ENCODE measurements at places on chromosomes 16 and 17.

DNA sequence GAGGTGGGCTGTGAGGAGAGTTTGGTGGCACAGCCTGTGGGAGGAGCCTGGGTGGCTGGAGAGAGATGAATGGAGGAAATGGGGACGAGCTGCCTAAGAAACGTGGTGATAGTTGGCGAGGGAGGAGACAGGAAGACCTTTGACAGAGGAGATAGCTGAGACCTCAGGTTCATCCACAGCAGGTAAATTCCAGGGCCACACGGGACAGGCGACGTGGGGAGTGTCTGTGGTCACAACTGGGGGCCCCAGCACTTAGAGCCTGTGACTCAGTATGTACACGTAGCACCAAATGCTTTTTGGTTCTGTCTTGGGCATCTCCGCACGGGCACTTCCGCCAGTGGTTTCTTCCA, 7.7 kb downstream of the MINK1 start:
- DNase-seq = no peak

GRCh38 chr17:42586514-42587230, 9.1 kb upstream of the PSMC3IP start:
- no peak for DNase-seq

- DNase-seq = no peak
Observed at GRCh38 chr16:13529193-13529982, 390.6 kb upstream of the ERCC4 start.

- no peak for DNase-seq
Observed at GRCh38 chr17:80034791-80035686, 633 bp downstream of the TBC1D16 start.

GRCh38 chr17:11334493-11334892, 93.5 kb downstream of the SHISA6 start:
- no peak for DNase-seq

DNA sequence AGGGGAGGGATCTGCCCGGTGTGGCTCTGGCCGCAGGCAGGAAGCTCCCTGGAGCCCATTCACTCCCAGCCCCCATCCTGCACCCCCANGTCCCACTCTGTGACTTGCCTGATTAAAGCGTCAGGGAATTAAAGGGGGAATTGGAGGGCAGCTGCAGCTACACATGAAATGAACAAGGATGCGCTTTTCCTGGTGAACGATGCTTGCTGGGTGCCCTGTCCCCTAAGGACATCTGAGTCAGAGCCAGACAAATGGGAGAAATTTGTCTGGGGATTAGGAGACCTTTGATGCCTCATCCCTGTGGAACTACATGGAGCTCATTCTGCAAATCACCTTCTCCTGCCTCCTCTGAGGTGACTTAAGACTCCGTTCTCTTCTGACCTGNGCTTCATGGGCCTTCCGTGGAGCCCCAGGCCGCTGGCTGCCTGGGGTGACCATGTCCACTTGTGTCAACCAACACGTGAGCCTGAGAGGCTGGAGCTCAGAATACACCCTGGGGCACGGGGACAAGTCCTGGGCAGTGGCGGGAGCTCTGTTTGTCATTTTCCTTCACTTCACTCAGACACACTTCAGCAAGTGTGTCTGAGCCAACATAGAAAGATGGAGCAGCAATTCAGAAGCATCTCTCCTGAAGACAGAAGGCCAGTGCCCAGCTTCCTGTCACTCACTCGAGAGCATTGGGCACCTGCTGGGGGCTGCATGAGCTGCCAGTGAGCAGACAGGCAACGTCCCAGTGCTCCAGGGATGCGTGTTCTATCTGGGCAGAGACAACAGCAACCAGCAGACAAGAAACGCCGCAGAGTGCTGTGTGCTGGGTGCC, 54.1 kb downstream of the METRNL start:
- no peak for DNase-seq

- no peak for DNase-seq
Observed at GRCh38 chr16:69620573-69620972, 54.8 kb downstream of the NFAT5 start.

GRCh38 chr17:62380253-62380652, at the start of gene EFCAB3:
TSS of gene EFCAB3 (plus strand) at chr17:62380553. CDS start at chr17:62382980, 2,427 bp downstream.
- no peak for DNase-seq

DNA sequence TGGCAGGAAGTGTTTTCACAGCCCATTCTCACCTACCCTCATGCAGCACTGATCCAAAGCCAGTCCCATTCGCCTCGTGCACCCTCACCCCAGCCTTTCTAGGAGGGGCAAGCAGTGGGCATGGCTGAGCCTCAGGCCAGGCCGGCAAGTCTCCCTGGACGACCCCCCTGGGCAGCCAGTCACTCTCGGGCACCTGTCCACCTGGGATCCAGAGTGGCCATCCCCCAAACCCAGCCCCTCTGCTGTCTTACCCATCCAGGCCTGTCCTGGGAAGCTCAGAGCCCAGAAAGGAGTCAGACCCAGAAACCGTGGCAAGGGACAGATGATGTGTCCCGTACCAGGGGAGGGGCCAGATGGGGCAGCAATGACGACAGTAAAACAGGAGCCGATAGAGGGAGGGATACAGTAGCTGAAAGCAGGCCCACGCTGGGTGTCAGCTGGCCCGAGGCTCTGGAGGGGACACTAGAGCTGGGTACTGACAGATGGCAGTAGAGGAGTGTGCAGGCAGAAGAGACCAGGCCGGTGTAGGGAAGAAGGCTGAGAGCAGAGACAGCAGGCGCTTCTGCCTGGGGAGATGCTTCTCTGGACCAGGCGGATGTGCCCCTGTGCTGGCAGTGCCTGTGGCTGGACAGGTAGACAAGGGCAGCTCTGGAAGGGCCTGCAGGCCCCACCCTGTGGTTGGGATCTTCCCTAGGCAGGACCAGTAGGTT, 5.8 kb downstream of the CMTM3 start:
- DNase-seq = no peak

GRCh38 chr16:66605979-66606751, 1.7 kb downstream of the CMTM3 start:
- no peak for DNase-seq

- no peak for DNase-seq
Observed at GRCh38 chr17:21061971-21062526, 19.2 kb upstream of the USP22 start.

GRCh38 chr17:70622368-70623260, 453.3 kb downstream of the KCNJ2 start:
- DNase-seq = no peak

- DNase-seq = no peak
Observed at GRCh38 chr17:47918006-47918405, 22.0 kb downstream of the SP2 start.

DNA sequence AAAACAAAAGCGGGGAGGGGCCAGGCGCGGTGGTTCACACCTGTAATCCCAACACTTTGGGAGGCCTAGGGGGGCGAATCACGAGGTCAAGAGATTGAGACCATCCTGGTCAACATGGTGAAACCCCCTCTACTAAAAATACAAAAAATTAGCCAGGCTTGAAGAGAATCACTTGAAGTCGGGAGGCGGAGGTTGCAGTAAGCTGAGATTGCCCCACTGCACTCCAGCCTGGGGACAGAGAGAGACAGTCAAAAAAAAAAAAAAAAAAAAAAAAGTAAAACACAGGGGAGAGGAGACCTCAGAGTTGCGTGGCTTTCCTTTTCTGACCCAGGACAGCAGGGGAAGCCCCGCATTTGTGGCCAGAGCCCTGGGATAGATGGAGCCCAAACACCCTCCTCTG, 19.9 kb downstream of the ACTG1 start:
- no peak for DNase-seq

DNA sequence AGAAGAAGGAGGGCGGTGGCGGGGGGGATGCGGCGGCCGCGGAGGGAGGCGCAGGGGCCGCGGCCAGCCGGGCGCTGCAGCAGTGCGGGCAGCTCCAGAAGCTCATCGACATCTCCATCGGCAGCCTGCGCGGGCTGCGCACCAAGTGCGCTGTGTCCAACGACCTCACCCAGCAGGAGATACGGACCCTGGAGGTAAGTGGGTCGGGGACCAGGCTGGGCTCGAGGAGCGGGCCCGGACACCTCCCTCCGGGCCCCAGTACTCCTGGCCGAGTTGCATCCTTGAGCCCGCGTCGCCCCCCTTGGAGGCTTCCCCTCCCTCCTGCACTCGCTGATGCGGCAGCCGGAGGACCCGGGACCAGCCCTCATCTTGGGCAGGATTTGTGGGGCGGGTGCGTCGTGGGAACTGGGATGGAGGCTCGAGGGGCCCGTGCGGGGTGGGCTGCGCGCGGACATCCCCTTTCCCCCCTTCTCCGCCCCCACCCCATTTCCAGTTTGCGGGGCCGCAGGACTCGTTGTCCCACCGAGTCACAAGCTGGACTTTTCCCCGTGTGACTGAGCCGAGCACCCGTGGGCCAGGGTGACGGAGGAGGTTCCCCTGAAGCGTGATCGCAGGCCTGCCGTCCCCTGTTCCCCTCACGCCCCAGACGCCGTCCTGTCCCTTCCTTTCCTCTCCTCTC, 572 bp downstream of the KSR1 start:
- no peak for DNase-seq

- no peak for DNase-seq
Observed at GRCh38 chr17:31856750-31857149, 2.3 kb downstream of the COPRS start.

- DNase-seq = no peak
Observed at GRCh38 chr16:66231452-66232160, 134.9 kb upstream of the CDH5 start.

- no peak for DNase-seq
Observed at GRCh38 chr17:59512844-59513385, 52.5 kb upstream of the DHX40 start.

DNA sequence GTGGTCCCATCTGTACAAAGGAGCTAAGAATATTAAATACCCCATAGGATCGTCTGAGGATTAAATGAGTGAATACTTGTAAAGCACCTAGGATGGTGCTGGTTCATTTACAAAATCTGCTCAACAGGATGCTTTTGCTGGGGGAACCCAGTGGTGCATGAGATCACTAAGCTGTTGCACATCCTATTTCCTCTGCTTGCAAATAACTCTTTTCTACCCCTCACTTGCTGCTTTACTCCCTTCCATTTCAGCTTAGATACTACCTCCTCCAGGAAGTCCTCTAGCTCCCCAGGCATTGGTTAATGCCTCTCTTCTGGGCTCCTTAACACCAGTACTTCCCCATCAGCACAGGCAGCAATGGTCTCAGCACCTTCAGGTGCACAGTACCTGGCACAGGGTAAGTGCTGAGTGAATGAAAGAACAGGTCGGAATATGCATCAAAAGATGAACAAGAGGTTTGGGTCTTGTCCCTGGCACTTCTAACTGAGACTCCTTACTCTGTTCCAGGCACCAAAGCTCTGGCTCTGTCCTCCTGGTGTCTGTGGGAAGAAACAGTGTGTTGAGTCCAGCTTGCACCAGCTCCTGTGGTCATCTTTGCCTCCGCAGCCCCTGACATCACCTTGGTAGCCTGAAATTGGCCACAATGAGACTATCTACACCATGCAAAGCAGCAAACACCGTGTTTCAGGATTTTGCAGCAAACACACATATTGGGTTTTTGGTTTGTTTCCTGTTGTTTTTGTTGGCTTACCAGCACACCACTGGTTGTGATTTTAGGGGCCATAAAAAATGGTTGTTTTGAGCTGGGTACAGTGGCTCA, 24.1 kb upstream of the IL21R start:
- DNase-seq = no peak

GRCh38 chr16:82730901-82731300, 104.1 kb downstream of the CDH13 start:
- no peak for DNase-seq

GRCh38 chr17:563616-564015, 151.0 kb downstream of the VPS53 start:
- DNase-seq = no peak

- DNase-seq = no peak
Observed at GRCh38 chr17:44213403-44214229, 5.9 kb downstream of the UBTF start.

GRCh38 chr16:77212741-77213541, 13.7 kb downstream of the SYCE1L start:
- no peak for DNase-seq

DNA sequence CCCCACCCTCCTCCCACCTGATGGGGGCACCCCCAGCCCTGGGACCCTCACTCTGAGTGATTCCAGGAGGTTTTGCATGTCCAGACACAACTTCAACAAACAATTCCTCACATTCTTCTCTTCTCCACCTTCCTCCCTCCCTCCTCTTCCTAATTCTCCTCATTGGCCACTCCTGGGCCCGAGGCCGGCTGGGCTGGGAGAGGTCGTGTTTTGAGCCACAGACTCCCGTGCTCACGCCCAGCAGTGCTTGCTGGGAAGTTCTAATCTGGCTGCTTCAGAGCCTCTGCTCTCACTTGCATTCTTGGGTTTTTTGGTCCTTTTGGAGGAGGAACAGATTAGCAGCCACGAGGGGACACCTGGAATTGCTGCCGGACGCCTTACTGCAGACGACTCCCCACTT, 157.0 kb downstream of the NTN1 start:
- DNase-seq = no peak

GRCh38 chr16:68563631-68564381, 24.7 kb downstream of the ZFP90 start:
- DNase-seq = no peak

- DNase-seq = no peak
Observed at GRCh38 chr17:70276906-70277305, 107.6 kb downstream of the KCNJ2 start.

DNA sequence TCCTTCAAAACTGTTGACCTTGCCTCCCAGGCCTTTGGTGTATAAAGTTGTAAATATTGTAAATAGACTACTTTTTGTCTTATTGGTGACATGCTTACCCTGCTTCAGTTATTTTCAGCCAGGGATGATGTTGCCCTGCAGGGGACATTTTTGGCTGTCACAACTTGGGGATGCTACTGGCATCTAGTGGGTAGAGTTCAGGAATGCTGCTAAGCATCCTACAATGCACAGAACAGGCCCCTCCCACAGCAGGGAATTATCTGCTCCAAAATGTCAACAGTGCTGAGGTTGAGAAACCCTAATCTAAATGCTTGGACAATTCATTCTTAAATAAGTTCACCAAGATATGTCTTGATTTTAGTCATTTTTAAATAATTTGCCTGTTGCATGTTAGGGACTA, 459.8 kb downstream of the PMP22 start:
- DNase-seq = no peak

DNA sequence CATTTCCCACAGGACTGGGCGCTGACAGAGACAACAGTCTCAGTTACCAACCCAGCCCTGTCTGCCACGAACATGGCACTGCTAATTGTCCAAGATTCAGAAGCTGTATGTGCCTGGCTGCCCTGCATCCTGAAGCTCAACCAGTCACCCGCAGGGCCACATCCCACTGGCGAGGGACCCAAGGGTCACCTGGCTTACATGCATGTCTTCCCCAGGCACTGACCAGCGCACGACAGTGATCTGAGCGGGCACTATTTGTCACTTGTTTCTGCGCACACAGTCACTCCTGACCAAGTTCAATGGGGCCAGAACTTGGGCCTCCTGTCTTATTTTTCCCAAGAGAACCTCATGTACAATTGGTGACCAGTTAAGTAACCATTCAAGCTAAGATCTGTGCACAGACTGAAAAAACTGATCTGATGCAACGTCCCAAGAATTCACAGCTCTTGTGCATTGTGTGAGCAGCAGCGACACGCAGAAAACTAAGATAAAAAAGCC, 13.1 kb downstream of the USP7 start:
- no peak for DNase-seq

GRCh38 chr16:349211-349610, 3.3 kb downstream of the AXIN1 start:
- no peak for DNase-seq
